ENCODE measurements at places on chromosomes 16 and 17. TPM values are rescaled to one million over a fixed set of nuclear protein-coding genes. Genes with fewer than 3 reads are reported as not detected.

GRCh38 chr17:43176119-43176570 is 5.1 kb downstream of the NBR1 start:
- DNase-seq: peak; percentile 24

GRCh38 chr16:19879241-19879792 is 5.3 kb downstream of the GPRC5B start:
- DNase-seq: no peak

- DNase-seq: peak; percentile 14
These were observed 27.1 kb upstream of the SNN start for GRCh38 chr16:11640987-11641817.

- no peak for DNase-seq
These were observed 132.4 kb downstream of the CA10 start for GRCh38 chr17:52026075-52026474.

- DNase-seq: no peak
These were observed 137.8 kb downstream of the ENGASE start for GRCh38 chr17:79212149-79213087.

- no peak for DNase-seq
These were observed 2.4 kb upstream of the SLC47A2 start for GRCh38 chr17:19718613-19719354.

DNA sequence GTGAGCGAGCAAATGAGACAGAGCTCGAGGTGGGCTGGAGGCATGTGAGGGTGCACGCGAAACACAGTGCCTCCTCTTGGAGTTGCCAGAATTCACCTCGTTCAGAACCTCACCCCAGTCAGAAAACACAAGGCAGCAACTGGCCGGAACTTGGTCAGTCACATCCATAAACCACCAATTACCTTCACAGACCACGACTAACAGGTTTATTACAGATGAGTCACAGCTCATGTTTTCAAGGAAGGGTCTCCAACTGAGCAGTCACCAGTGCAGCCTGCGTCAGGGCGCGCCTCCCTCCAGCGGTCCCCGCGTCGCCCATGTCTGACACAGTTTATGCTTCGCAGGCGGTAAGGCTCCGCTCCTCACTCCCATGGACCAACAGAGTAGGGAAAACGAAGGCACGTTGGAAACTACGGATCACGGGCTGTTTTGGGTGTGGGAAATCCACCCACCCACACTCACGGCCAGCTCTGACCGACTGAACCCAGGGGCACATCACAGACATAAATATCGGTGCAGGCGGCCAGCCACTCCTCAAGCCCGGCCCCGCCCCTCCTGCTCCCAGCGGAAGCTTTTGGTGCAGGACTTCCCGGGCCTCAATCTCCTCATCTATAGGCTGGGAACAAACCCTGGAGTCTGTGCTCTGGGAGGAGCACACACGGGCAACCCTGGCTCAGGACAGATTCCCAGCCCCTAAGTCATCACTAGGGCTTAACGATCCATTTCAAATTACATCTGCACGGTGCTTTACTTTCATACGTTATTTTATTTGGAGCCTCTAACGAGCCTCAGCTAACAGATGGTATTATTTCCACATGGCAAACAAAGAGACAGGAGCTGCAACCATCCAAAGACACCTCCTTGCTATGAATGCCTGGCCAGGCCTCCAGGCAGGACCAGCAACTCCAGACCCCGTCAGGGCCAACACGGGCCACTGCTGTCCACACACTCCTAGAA is 126.3 kb downstream of the ZNF778 start:
- DNase-seq: peak; percentile 39

- peak; percentile 54 for DNase-seq
These were observed 4.1 kb downstream of the ZNF688 start for GRCh38 chr16:30567160-30567990.

GRCh38 chr16:24573141-24573540 is 33.8 kb downstream of the RBBP6 start:
- DNase-seq: no peak

NXPH3 gene
- 0.31 TPM for total RNA-seq

KRTAP3-1 gene
- total RNA-seq: not detected

TBC1D3E gene
- total RNA-seq: 0.24 TPM

HAS3 gene
- total RNA-seq: 0.62 TPM

GDPD1 gene
- total RNA-seq: 2.6 TPM

All from CD8-positive, alpha-beta memory T cell (primary cell).